ENCODE measurements at places on chromosomes 16 and 17. TPM values are rescaled to one million over a fixed set of nuclear protein-coding genes. Genes with fewer than 3 reads are reported as not detected.

CDH5 gene
- total RNA-seq, result 0.28 TPM

KRTAP4-4 gene
- total RNA-seq, result not detected

KRT27 gene
- not detected for total RNA-seq

XAF1 gene
- 0.03 TPM for total RNA-seq

CCL8 gene
- not detected for total RNA-seq

CDH11 gene
- 0.83 TPM for total RNA-seq

TRAP1 gene
- total RNA-seq, result 129 TPM

NKD1 gene
- 0.30 TPM for total RNA-seq

CCL2 gene
- 69.5 TPM for total RNA-seq

HCRT gene
- total RNA-seq, result not detected

HOXB8 gene
- 7.2 TPM for total RNA-seq

MIEF2 gene
- total RNA-seq, result 11.0 TPM

SLC6A4 gene
- total RNA-seq, result not detected

TP53TG3B gene
- not detected for total RNA-seq

TUBB3 gene
- 205 TPM for total RNA-seq

CCDC200 gene
- not detected for total RNA-seq
